Kidney glomerular epithelial cell (primary cell): ENCODE measurements at places on chromosomes 16 and 17.

- DNase-seq, result no peak
These were observed 609 bp upstream of the ZNF750 start for GRCh38 chr17:82840431-82840831.

DNA sequence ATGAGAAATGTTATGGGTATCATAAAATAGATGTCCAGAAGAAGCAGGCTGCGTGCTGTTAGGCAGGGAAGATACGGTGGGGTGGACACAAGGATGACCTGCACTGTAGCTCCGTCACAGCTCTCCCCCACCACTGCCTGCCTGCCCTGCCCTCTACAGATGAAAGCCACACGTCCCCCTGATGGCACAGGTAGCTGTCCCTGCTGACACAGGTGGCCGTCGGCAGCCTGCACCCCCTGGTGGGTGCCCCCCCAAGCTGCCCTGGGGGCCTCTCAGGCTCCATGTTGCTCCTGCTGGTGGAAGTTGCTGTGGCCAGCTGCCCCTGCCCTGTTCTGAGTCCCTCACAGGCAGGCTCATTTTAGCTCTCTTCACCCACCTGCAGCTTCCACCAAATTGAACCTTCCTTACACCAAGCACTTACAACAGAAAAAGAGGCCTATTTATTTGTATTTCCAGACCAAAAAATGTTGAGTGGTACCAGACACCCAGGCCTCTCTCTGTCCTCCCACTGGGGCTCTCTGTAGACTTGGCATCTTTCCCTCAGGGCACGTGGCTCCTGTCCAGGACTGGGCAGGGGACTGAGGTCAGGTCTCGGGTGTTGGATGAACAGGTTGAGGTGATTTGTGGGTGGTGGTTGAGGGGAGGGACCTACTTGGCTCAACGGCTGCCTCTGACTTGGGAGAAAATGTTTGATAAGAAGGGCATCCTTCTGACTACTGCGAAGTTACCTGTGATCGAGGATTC, 50.1 kb upstream of the CACNG5 start:
- DNase-seq, result no peak

- no peak for DNase-seq
These were observed 108.1 kb downstream of the STX8 start for GRCh38 chr17:9467518-9467917.

- no peak for DNase-seq
These were observed 83.0 kb downstream of the EMP2 start for GRCh38 chr16:10497132-10498101.

DNA sequence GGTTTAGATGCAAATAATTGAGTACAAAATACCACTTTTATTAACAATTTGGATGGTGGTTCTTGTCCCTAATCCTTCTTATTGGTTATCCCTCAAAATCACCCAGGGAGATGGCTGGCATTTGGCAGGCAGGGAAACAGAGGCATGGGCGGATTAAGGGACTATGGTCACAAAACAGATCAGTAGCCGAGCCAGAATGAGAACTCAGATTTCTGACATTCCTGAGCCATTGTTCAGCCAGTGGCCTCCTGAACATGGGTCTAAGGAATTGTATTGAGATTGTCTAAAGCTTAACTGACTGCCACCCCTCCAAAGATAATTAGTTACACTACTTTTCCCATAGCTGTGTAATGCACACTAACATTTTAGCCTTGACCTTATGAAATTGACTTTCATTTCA, 88.4 kb downstream of the CHD9NB start:
- no peak for DNase-seq

- no peak for DNase-seq
These were observed 53.2 kb upstream of the TRAP1 start for GRCh38 chr16:3770530-3770929.

- DNase-seq, result no peak
These were observed 887.3 kb downstream of the CDH8 start for GRCh38 chr16:61148930-61149329.

DNA sequence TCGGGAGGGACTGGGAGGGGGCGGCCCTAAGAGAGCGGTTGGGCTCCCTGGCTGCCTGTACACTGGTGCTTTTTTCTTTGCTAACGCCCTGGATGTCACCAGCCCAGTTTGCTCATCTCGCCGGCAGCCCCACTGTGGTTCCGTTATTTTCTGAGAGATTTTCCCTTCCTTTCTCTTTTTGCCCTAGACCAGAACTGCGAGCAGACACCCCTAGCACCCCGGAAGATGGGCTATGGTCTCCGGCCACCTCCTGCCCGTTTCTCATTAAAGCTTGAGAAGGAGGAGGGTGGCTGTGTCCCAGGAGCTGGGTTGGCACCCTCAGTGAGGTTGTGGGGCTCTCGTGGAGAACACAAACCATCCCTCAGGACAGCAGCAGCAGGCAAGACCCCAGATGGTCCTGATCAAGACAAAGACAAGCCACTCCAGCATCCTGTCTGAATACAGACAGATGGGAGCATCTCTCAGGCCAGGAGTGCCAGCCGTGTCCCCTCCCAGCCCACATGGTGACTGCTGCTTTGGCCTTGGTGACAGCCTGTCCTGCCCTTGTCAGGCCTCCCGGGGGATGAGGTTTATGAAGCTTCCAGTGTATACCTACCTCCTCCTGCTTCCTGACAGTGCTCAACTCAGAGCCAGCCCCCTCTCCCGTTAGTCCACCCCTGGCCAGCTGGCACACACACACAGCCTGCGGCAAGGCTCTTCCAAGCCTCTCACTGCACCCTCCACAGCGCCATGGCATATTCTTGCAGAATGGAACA, 77.2 kb downstream of the KCNJ12 start:
- no peak for DNase-seq

DNA sequence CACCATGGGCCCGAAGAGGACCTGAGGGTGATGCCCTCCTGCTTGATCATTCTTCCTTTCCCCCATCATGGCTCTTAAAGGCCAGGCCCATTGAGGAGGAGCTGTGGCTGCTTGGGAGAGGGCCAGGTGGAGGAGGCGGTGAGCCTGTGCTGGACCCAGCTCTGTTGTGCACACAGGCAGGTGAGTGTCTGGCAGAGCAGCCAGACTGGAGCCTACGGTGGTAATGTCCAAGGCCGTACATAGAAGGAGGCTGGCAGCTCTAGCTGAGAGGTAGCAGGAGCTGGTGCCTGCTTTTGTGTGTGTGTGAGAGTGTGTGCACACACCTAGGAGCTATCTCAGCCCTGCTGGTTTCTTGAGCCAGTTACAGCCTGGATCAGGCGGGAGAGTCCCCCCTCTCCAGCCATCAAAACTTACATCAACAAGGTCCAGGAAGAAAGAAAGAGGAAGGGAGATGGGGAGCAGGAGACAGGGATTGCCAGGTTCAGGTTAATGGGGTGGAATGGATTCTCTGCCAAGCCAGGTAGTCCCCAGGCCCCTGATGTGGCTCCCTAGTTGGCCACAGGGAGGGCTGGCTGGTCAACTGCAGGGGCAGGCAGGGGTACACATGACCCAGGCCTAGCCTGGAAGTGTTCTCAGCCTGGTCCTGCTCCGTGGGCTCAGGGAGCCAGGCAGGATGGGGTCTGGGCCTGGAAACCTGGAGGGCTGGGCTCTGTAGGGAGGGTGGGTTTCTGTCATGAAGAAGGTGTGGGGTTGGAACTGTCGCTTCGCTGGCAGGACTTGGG, 107.1 kb downstream of the RAP1GAP2 start:
- DNase-seq, result no peak

- no peak for DNase-seq
These were observed 190.2 kb downstream of the SOX9 start for GRCh38 chr17:72311004-72311403.

DNA sequence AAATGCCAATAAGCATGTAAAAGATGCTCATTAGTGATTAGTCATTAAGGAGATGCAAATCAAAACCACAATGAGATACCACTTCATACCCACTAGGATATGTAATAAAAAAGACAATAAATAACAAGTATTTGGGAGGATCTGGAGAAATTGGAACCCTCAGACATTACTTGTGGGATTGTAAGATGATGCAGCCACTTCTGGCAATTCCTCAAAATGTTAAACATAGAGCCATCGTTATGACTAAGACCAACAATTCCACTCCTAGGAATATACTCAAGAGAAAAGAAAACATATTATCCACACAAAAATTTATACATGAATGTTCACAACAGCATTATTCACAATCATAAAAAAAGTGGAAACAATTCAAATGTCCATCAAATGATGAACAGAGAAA, 336.2 kb upstream of the PMFBP1 start:
- DNase-seq, result no peak

DNA sequence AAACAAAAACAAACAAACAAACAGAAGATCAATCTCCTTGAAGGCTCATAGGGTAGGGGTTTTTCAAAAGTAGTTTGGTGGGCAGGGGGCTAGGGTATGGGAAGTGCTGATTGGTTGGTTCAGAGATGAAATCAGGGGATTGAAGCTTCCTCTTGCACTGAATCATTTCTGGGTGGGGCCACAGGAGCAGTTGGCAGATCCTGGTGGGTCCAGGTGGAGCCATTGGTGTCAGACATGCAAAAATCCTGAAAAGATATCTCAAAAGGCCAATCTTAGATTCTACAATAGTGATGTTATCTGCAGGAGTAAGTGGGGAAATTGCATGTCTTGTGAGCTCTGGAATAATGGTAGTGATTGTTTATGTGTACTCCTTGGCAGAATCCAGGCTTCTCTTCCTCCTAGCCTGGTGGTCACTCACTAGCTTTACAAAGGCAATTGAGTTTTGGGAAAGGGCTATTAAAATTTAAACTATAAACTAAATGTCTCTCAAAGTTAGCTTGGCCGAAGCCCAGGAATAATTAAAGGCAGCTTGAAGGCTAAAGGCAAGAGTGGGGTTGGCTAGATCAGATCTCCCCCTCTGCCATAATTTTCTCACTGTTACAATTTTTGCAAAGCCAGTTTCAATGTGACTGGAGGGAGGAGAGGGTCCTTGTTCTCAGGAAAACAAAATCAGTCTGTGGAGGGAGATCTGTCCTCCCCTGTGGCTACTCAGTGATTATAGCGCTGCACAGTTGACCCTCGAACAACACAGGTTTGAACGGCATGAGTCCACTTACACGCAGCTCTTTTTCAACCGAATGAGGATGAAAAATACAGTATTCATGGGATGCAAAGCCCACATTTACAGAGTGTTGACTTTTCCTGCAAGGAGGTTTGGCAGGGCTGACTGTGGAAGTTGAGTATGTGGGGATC, 45.2 kb downstream of the RNF112 start:
- no peak for DNase-seq

- DNase-seq, result no peak
These were observed 290.5 kb downstream of the HAPSTR1 start for GRCh38 chr16:9381905-9382304.

DNA sequence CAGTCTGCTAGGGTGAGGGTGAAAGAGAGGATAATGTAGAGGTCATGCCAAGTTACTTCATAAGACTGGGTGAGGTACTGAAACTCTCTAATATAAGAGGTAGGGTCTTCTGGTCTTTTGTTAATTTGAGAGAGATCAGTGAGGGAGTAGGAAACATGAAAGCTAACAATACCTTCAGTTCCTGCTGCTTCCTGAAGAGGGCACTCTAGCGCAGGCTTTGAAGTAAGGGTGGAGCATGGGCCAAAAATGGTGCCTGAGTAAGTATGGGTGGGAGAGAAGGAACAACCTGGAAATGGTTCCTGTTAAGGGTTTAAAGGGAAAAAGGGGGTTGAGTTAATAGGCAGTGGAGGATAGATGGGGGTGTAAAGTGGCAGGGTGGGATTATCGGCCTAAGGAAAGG, 2449.5 kb downstream of the TP53TG3F start:
- no peak for DNase-seq

DNA sequence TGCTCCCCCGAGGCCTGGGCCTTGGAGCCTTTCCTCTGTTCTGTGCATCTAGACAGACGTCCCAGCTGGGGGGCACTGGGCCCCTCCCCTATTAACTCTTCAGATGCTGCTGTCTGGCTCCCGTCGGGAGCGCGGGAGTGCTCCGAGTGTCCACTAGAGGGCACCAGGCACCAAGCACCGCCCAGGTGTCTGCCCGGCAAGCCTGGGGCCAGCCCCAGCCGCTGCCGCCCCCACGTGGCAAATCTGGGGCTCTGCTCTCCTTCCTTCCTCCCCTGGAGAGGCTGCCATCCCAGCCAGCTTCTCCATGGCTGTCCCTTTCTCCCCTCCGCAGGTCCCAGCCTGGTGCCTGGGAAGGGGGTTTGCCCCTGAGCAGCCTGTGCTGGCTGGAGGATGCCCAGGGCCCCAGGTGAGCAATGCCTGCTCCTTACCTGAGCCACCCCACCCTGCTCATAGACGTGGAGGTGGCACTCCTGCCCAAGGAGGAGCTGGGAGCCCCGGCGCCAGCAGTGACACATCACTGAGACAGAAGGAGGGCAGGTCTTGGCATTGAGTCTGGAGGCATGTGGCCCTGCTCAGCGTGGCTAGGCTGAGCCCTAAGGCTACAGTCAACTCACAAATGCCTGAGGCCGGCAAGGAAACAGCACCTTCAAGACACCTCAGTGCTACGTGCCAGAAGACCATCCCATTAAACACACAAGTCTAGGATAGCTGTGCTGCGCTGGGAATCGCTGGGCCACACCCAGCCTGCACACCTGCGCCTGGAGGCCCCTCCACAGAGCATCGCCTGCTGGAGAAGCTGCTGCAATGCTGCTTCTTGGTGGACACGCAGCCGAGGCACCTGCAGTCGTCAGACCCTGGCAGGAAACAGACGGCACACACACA, 19.7 kb downstream of the TMEM235 start:
- peak; percentile 72 for DNase-seq

GRCh38 chr17:82876602-82877379, 37.0 kb upstream of the ZNF750 start:
- DNase-seq, result no peak

DNA sequence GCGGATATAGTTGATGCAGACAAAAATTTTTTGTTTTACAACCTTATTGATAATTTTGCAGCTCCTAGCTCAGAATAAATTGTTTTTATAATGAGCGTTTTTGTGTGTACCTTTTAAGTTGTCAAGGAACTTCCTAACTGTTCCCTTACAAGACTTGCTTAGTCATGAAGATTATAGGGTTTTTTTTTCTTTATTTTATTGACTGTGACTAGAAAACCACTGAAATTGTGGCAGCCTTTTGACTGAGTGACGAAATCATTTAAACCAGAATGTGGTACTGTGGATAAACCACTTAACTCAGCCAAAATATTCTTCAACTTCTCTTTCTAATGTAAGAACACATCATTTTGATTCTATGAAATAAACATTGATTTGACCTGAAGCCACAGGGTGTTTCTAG, 40.8 kb upstream of the VPS4A start:
- DNase-seq, result no peak

- DNase-seq, result peak; percentile 15
These were observed 6.3 kb downstream of the C17orf50 start for GRCh38 chr17:35766903-35767510.

DNA sequence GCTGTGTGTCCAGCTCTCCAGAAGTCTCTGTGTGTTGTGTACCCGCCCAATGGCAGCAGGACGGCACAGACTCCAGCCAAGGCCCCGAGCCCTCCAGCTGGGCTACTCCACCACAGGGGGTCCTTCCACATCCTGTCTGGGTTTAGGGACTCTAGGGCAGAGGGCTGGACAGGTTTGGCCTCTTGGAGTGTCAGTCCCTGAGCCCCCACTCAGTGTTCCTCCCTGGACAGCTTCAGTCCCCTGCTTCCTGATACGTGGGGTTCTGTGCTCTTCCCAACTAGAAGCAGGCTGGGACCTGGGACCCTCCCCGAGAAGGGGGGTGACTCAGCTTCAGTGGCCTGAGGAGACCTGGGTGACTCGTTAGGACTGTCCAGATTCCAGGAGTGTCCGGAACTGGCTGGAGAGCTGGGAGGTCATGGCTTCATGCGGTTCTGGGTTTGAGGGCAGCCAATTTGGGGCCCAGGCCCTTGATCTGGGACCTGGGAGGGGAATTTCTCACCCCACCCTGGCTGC, 4.2 kb downstream of the CDK3 start:
- DNase-seq, result no peak

- peak; percentile 9 for DNase-seq
These were observed 75.2 kb upstream of the KSR1 start for GRCh38 chr17:27381007-27381501.

GRCh38 chr17:81928544-81929252, 1.2 kb upstream of the MAFG start:
- no peak for DNase-seq
